CD4-positive, alpha-beta T cell treated with Interleukin-15 for 1 hour (primary cell): ENCODE measurements at places on chromosomes 7 and 10.

GRCh38 chr10:49253340-49253906 is 45.5 kb upstream of the C10orf71 start:
- DNase-seq: no peak

DNA sequence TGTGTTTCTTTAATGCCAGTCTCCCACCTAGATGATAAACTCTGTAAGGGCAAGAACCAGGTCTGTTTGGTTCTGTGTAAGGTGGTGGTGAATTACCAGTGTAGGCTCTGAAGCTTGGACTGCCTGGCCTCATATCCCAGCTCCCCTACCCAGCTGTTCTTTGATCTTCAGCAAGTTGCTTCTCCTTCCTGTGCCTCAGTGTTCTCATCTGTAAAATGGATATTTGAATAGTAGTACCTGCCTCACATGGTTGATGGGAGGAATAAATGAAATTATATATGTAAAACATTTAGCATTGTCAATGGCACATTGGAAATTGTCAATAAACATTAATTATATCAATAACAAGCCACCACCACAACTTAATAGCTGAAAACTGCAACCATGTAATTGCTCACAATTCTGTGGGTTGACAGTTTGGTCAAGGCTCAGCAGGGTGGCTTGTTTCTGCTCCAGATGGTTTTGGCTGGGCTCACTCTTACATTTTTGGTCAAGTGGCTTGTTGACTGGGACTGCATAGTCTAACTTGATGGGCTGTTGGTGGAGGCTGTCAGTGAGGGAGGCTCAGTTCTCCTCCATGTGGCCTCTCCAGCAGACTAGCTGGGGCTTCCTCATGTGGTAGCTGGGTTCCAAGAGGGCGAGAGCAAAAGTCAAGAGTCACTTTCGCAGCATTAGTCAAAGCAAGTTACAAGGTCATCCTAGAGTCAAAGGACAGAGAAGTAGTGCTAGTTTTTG is 84.5 kb upstream of the DUSP5 start:
- no peak for DNase-seq

- DNase-seq: no peak
Measured at GRCh38 chr7:55520426-55521140, 51.7 kb downstream of the VOPP1 start.

DNA sequence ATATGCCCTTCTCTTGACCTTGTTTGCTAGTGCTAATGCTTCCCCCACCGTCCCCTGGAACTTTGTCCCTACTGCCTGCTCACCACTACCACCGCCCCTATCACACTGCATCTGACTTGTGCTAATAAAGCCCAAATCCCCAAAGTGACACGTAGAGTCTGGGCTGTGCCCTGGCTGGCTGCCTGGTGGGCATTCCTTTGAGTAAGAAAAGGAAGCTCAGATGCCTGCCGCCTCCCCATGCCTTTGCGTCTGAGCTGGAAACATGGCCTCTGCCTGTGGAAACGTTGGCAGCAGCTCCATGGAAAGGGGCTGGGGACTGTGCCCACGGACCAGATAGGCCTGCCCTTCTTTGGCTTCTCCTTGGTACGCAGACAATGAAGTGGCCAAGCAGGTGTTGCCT is 138.3 kb downstream of the CYP26A1 start:
- DNase-seq: no peak
